Left kidney (tissue), 8 donors: ENCODE measurements at places on chromosomes 6 and 20.

DNA sequence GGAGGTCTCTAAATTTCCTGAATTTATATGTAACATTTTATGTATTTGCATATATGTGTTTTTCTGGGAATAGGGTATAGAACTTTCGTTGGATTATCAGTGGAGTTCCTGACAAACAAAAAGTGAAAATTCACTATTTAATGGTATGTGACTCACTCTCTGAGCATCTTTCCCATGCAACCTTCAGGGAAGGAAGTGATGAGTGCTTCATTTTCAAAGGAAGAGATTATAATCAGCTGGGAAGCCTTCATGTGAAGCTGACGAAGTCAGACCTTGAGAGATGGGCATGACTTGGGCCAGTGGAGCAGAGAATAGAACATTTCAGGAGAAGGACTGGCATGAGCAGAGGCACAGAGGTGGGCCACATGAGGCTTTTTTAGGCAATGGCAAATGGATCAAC is 72.7 kb downstream of the FAXC start:
- no peak for DNase-seq

- DNase-seq = no peak
Observed at GRCh38 chr20:59938221-59938620, 1.9 kb downstream of the PPP1R3D start.

DNA sequence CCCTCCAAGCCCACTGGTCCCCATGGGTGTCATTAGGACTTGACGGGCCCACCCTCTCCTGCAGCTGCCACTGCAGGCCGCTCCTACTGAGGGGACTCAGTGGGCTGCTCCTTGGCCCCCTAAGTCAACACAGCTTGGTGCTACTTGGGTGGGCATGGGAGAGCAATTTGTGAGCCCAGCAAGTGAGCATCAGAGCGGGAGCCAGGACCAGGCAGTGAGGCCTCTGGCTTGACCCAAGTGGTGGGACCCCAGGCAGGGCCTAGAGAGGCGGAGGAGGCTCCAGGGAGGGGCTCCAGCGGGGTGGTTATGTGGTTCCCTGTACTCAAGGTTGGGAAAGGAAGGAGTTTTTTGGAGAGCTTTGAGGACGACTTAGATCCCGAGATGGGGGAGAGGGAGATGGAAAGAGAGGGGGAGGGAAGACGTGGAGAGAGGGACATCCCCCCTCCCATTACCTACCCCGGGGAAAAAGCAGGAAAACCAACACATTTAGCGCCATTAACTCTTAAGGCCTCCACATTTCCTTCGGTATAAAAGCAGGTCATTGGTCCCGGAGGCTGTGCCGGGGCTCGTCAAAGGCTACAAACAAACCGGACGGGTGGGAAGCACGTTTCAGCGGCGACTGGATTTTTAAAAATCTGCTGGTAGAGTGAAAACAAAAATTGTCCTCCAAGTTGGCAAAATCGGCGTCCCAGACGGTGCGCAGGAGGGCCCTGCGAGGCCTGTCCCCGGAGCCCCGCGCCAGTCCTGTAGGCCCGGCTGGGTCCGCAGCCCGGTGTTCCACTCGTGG is 8.8 kb downstream of the FOXC1 start:
- DNase-seq = no peak

GRCh38 chr20:58235010-58235409 is 6.6 kb upstream of the ANKRD60 start:
- no peak for DNase-seq

DNA sequence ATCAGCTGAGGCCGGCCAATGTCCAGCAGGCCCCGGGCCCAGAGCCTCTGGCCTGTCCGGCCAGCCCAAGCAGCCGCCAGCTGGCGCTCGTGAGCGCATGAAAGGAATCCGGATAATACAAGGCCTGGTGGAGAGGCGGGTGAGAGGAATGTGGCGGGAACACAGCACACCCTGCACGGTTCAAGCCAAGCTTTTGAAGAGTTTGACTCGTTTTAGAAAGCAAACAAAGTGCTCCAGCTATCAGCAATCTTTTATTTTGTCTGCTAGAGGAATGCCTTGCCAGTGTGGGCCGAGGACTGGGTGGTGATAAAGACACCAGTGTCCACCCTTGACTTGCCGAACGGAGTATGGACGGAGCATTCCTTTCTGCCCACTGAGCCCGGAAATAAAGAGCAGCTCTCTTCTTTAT is 9.3 kb upstream of the NEDD9 start:
- DNase-seq = no peak

DNA sequence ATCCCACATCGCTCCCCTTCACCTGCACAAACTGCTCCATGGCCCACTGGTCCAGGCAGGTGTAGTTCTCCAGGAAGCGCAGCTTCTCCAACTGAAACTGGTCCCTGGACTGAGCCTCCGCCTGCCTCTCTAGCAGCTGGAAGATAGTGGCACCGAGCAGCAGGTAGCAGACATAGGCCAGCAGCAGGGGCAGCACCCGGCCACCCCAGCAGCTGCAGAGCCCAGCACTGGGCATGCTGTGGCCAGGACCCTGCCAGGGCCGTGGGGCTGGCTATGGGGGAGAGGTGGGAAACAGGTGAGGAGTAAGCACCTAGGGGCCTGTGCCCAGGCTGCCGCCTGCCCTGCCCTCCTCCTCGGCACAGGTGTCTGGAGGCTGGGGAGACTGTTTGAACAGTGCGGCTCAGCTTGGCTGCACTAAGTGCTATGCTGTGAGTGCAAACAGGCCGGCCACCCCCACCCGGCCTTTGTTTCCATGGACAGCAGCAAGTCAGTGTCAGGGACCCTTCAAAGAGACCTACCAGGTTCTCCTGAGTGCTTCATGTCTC is at the start of gene KCNK16:
Gene KCNK16 (minus strand): TSS at position 397 of the 545 bp plus-strand sequence. CDS start 162 bp downstream, at position 235.
- no peak for DNase-seq

GRCh38 chr6:129498950-129499842 is 210.8 kb downstream of the ARHGAP18 start:
- peak; percentile 69 for DNase-seq

- DNase-seq = no peak
Observed at GRCh38 chr6:4670824-4671409, 105.3 kb upstream of the CDYL start.

- DNase-seq = no peak
Observed at GRCh38 chr20:33311996-33312395, 29.0 kb downstream of the BPIFB1 start.

- DNase-seq = no peak
Observed at GRCh38 chr6:79422666-79423065, 114.6 kb downstream of the LCA5 start.

DNA sequence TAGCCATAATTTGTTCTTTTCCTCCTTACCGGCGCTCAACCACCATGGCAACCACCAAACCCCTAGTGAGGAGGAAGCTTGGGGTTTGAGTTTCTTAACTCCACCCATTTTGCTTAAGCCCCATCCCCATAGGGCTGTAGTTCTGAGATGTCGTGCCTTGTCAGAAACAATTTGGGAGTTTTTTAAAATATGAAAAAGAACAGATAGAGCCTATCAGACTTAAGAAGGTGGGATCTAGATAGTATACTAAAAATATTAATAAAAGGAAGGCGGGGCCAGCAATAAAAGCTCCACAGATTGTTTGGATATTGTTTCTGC is 5.6 kb downstream of the BRD2 start:
- no peak for DNase-seq

DNA sequence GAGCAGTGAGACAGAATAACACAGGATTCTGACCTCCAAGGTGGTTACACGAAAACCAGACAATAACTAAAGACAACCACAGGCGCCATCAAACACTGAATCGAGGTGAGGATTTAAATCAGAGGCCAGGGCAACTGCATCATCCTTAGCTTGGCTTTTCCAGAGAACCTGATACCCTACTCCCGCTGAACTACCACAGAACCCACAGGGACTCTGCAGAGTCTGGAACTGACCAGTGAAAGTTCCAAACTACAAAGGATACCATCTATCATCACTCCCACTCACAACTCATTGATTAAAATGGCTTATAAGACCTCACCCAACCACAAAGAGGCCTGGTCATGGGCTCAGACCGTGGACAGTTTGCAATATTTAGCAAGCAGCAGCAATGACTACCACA is 85.0 kb downstream of the BFSP1 start:
- DNase-seq = no peak

DNA sequence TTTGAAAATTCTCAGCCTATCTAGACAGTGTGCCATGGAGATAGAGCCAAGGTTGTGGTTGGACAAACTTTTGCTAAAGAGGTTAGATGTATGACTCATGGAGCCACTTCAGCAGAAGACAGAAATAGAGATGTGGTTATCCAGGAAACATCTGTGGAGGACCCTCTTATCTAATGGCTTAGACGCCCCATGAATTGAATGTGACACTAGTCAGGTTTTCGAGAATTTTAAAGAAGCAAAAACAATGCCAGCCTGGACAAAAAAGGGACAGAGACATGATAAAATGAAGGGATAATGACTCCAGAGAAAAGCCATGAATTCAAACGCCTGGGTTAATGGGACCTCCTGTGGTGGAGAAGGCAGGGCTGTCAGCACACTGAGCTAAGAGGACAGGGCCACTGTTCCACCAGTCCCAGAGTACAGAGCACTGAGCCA is 280.5 kb downstream of the CLVS2 start:
- no peak for DNase-seq

DNA sequence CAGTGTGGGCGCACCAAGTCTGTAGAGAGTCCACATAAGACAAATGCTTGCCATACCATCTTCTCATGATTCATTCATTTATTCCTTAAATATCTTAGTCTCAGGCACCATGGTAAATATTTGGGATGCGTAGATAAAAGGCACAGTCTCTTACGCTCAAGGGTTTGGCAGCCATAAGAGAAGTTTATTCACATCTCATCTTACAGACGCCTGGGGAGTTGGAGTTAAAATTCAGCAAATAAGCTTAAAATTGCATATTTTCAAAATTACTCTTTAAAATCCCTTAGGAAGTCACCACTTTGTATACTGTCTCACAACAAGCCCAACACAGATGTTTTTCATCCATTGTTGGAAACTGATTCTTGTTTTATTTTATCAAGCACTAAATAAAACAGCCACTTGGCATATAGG is 363.3 kb downstream of the KIF16B start:
- DNase-seq = peak; percentile 1

- DNase-seq = peak; percentile 82
Observed at GRCh38 chr6:27188061-27188884, 59.2 kb upstream of the PRSS16 start.
